ENCODE measurements at places on chromosomes 16 and 17.

DNA sequence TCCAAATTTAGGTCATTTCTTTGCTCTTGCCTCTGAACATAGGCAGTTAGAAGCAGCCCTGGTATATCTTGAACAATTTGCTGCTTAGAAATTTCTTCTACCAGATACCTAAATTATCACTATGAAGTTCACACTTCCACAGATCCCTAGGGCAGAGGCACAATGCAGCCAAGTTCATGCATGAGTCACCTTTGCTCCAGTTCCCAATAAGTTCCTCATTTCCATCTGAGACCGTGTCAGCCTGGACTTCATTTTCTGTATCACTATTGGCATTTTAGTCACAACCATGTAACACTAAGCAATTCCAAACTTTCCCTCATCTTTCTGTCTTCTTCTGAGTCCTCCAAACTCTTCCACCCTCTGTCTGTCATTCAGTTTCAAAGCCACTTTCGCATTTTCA is 45.0 kb downstream of the KCNJ16 start:
- DNase-seq: no peak

DNA sequence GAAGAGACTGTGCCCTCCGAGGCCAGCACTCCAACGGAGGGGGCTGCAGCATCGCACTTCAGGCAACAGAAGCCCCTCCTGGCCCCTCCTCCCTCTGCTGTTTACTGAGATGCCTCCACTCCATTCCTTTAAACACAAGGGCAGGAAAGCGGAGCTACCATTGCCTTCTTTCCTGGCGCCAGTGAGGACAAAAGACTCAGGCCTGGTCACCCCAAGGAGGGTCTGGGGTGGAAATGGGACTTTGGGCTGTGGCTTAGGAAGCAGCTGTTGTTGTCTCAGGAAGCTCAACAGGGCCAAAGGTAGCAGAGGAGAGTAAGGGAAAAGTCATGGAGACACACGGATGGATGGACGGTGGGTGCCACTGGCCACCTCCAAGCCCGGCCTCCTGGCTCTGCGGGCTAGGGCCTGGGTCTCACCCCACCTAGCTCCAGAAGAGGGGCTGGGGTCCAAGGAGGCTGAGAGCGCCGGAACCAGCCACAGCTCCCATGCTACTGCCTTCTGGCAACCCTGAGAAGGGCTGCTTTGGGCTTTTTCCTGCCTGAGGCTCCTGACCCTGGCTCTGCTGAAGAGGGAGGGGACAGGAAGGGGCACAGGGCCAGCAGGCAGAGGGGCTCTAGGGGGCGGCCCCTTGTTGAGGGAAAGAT is 11.1 kb downstream of the CD300LG start:
- DNase-seq: no peak

DNA sequence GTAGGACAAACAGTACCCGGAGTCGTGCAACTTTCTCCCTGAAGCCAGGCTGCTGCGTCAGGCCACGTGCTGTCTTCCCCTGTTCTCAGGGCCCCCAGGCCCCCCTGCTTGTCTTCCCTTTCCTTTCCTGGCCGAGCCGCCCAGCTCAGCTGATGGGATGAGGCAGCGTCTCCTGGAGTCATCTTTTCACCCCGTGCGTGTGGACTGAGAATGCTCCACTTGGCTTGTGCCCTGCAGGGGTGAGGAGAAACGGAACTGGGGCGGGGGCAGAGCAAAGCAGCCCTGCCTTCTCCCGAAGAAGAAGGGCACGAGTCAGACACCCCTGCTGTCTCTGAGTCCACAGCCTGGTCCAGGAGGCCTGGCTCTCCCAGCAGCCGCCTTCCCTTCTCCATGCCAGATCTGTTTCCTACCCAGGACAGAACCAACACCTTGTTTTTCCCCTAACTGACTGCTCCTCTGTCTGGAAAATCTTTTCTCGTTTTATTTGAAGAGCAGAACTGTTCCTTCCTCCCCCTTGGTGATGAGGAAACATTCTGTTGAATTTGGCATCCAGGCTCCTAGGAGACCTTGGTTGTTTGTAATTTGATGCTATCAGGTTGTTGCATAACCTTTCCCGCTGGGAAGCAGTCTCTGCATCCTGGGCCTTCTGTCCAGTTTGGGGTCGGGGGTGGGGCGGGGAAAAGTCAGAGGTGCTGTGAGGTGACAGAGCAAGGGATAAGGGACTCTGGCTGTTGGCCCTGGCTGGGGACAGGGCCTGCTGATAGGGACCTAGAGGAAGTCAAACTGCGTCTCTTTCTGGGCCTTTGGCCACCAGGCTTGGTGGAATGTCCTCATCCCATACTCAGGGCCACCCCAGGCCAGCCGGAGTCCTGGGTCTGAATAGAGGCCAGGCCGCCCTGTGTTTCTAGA is 78.8 kb downstream of the WIPI1 start:
- DNase-seq: peak; percentile 30

- no peak for DNase-seq
These were observed 32.2 kb downstream of the HSD17B2 start for GRCh38 chr16:82067042-82067803.

Data from NCI-H2081 (cell line).